ENCODE measurements at places on chromosomes 7 and 10. TPM values are rescaled to one million over a fixed set of nuclear protein-coding genes. Genes with fewer than 3 reads are reported as not detected.

DNA sequence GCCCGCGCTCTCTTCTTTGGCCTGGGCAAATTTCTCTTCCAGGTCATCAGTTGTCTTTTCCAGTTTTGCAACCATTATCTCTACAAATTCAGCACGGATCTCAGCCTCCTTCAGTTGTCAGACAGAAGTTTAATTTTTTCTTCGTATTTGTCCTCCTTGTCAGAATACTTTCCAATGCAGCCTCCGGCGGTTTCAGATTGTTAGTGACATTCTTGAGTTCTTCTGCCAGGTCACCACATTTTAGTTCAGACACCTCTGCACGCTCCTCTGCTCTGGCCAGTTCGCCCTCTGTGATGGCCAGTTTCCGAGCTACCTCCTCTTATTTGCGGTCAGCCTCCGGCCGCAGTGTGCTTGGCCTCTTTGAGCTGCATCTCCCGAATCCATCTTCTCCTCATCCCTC, 32.8 kb upstream of the CPN1 start:
- no peak for DNase-seq

GRCh38 chr10:96212911-96213310, 58.5 kb downstream of the BLNK start:
- no peak for DNase-seq

- DNase-seq = no peak
These were observed 137.5 kb downstream of the FGFR2 start for GRCh38 chr10:121460733-121461132.

- DNase-seq = no peak
These were observed 7.6 kb upstream of the TMEM236 start for GRCh38 chr10:17744341-17744861.

DNA sequence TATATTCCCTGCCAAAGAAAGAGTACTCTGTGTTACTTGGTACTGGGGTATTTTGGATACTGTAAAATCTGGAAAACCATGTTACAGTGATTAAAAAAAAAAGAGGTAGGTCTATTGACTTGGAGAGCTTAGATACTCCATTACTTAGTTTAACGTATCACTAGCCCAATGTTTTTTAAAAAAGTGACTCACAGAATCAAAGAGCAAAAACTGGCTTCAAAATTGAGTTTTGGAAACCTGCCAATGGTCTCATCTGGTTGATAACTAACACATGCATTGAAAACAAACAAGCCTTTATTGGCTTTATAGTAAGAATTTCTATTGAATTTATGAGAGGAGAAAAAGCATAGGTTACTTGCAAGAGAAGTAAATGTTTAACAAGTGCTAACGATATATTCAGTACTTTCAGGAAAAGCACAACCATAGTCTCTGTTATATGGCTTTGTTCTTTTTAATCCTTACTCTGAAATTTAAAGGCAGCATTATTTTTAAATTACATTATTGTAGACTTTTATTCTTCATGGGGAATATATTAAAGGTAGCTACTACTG, 563.3 kb upstream of the SORCS1 start:
- DNase-seq = no peak

- DNase-seq = no peak
These were observed 30.9 kb downstream of the NMT2 start for GRCh38 chr10:15137636-15138035.

DNA sequence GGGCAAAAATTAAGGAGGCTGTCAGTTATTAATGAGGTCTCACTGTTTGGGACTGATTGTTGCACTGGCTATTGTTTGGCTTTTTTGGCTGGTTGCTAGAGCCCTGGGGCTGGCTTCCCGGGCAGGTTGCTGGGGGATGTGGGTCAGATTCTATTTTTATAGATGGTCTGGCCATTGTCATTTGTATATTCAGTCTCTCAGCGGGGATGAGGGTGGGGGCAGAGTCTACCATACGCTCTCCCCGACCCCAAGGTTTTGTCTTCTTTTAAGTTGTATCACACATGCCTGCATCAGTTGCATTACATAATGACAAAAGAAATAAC, 84.3 kb upstream of the GRB10 start:
- DNase-seq = no peak

- no peak for DNase-seq
These were observed 46.9 kb downstream of the FAM13C start for GRCh38 chr10:59315465-59315864.

DNA sequence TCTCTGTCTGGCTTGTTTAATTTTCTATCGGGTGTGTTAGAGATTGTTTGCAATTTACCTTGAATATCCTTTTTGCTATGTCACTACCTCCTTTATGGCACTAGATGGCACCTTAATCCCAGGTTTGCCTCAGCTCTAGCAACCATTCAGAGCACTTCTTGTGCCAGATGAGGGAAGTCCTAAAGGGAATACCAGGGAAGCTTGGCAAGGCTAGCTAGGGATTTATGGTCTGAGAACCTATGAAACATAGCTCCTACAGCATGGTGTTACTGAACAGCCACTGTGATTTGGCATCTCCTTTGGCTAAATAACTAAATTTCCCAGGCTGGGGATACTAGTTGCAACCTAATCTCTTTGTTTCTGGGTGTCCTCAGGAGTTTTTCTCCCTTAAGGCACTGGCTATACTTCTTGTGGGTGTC, 69.0 kb upstream of the VOPP1 start:
- peak; percentile 92 for DNase-seq

DNA sequence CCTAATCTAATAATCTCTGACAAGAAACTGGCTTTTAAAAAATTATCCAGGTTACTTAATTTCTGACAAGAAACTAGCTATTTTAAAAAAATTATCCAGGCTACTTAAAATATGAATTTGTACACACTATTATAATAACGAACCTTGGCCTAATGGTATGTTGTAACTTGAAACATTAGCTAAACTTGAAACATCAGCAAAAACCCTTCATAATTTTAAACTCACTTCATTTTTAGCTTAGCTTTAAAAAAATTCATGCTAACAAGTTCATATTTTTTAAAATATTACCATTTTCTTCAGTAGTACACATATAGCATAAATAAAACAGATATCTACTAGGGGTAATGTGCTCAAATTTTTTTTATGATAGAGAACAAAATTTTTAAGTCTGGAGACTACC, 35.6 kb downstream of the BRAF start:
- no peak for DNase-seq

GRCh38 chr10:17578603-17579002, 38.6 kb downstream of the HACD1 start:
- DNase-seq = no peak

DNA sequence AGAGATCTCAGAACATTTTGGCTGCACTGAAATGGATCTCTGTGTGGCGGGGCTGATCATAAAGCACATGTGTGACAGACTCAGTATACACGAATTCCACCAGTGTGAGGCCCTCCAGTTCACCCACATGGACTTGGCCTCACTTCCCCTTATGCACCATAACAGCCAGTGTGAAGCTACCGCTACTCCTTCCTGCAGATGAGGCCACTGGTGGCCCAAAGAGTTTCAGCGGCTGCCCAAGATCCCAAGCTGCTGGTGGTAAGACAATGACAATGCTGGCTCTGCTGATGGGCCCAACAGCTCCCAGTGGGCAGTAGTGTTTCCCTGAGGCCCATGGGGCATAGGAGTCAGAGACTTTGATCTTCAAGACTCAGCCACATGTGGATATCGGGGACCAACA, 21.0 kb upstream of the C10orf71 start:
- no peak for DNase-seq

DNA sequence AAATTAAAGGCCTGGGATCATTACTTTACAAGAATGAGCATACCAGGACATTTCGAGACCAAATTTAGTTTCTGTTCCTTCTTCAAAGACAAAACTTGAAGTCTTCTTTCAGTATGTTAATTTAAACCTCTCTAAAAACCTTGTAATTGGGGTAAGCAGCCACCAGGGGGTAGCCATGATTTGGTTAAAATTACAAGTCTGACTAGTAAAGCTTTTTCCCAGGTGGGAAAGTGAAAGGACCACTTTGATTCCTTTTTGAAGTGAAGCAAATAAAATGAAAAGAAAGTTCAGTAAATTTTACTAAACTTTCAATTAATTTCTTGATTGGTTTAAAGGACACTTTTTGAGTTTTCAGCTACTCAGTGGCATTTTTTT, 294.3 kb downstream of the BBS9 start:
- no peak for DNase-seq

DNA sequence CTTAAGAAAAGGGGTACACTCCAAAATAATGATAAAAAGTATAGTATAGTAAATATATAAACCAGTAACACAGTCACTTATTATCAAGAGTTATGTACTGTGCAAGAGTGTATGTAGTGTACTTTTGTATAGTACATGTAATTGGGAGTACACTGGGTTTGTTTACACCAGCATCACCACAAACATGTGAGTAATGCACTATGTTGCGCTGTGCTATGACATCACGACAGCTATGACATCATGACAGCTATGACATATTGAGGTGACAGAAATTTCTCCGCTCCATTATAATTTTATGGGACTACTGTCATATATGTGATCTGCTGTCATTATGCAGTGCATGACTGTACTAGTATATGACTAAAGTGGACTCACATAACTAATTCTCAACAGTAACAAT, 84.6 kb downstream of the KMT2C start:
- no peak for DNase-seq

DNA sequence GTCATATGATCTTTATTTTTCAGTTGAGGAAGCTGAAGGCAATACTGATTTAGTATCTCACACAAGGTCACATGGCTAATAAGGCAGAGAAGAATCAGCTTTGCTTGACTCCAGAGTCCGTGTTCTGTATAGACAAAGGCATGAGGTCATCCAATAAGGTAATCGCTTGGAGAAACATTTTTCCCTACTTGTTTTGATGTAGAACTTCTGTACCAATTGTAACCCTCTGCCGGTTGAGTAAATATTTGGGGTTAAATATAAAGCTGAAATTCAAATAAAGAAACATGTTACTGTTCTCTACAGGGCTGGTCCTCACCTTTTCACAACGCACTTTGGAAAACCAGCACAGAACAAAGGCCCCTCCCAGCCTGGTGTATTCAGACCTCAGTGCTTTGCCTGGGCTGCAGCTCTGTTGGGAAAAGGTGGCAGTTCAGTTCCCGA, 83.0 kb upstream of the INSYN2A start:
- DNase-seq = peak; percentile 61

DNA sequence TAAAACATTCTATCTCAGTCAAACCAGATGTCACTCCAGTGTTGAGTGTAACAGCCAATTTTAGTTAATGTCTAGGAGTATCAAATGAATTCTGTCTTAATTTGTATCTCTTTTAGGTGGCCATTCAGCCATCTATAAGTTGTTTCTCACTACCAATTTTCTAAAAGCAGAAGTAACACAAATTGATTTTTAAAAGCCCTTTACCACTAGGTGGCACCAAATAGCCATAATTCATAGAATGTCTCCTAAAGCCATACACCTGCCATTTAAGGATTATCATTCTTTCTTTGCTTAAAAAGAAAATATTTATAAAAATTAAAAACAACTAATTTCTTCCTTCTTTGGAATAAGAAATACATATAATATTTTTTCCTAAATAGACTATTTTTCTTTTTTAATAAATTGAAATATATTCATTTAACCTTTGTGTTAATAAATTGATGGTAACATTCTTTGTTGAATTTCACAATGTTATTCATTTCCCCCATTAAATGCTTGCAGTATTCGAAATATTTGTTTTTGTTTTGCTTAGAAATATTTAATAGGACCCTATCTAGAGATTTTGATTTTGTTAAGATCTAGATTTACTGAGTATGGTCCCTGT, 107.8 kb upstream of the PPP1R3A start:
- peak; percentile 82 for DNase-seq

- no peak for DNase-seq
These were observed 138.7 kb upstream of the SMIM30 start for GRCh38 chr7:113256883-113257531.

DNA sequence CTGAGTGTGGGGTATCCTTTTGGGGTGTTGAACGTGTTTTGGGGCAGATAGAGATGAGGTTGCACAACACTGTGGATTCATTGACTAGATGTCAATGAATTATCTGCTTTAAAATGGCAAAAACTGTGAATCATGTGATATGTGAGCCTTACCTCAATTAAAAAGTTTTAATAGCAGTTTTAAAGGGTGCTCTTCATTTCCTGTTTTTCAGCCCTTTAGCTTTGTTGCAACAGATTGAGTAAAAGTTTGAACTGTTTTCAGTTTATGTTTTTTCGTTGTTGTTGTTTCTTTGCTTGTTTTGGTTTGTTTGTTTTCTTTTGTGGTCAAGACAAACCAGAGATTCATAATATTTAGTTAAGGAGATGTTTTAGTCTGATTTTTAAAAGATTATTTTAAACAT, 9.4 kb downstream of the TAS2R41 start:
- DNase-seq = no peak

GRCh38 chr7:41731493-41732435, 28.9 kb upstream of the INHBA start:
- peak; percentile 22 for DNase-seq

GRCh38 chr7:97090761-97091353, 26.6 kb upstream of the SDHAF3 start:
- no peak for DNase-seq

GRCh38 chr7:112877691-112878460, 87.7 kb upstream of the TMEM168 start:
- no peak for DNase-seq

DNA sequence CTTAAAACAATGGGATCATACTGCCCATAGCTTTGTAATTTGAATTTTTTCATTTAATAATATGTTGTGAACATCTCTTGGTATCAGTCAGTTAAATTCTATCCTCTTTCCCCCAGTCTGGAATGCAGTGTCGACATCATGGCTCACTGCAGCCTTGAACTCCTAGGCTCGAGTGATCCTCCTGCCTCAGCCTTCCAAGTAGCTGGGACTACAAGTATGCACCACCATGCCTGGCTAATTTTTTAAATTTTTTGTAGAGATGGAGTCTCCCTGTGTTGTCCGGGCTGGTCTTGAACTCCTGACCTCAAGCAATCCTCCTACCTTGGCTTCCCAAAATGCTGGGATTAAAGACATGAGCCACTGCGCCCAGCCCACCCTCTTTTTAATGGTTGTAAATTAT, 34.6 kb downstream of the MPLKIP start:
- no peak for DNase-seq

- peak; percentile 72 for DNase-seq
These were observed 97.2 kb upstream of the DKK1 start for GRCh38 chr10:52216852-52217251.

GRCh38 chr7:76304888-76305375, 2.5 kb downstream of the HSPB1 start:
- DNase-seq = peak; percentile 88

DYDC2 gene
- not detected for total RNA-seq

AGAP5 gene
- total RNA-seq = 9.7 TPM

TMEM176B gene
- 108 TPM for total RNA-seq

HMX2 gene
- not detected for total RNA-seq

CCZ1 gene
- 46.9 TPM for total RNA-seq

ARMC3 gene
- total RNA-seq = not detected

ARHGAP22 gene
- total RNA-seq = 2.2 TPM

SPDYE5 gene
- total RNA-seq = not detected

SHTN1 gene
- 49.1 TPM for total RNA-seq

All from stomach (tissue), 19 donors.